Activated naive CD4-positive, alpha-beta T cell treated with anti-CD3 and anti-CD28 coated beads, Interleukin-2, amount 50 U/mL, for 72 hours (primary cell): ENCODE measurements at places on chromosomes 3 and 15. TPM values are rescaled to one million over a fixed set of nuclear protein-coding genes. Genes with fewer than 3 reads are reported as not detected.

- DNase-seq = no peak
These were observed 2.4 kb downstream of the ANKRD63 start for GRCh38 chr15:40280260-40281056.

The DOCK3 gene
- 4.8 TPM for total RNA-seq

GRCh38 chr3:159652452-159652851, 336.2 kb upstream of the IL12A start:
- no peak for DNase-seq

- no peak for DNase-seq
These were observed 21.8 kb upstream of the IL1RAP start for GRCh38 chr3:190492129-190492528.
